Skin of body (tissue), 3 donors: ENCODE measurements at places on chromosomes 7 and 10. TPM values are rescaled to one million over a fixed set of nuclear protein-coding genes. Genes with fewer than 3 reads are reported as not detected.

GRCh38 chr7:99195867-99196266, 12.0 kb downstream of the KPNA7 start:
- DNase-seq, result no peak

DNA sequence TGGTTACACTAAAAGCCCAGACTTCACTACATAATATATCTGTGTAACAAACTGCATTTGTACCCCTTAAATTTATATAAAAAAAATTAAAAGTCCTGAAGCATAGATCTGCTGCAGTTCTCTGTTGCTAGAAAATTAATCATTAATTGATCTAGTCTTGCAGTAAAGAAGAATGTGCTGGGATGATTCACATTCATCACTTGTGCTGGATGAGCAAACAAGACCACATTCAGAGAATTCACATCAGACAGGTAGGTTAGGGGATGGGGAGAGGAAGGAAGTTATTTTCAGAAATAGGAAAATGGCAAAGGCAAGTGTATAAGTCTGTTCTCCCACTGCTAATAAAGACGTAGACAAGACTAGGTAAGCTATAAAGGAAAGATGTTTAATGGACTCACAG, 1019.0 kb downstream of the KCNMA1 start:
- no peak for DNase-seq

- no peak for DNase-seq
Observed at GRCh38 chr7:20799566-20800366, 13.1 kb upstream of the SP8 start.

GRCh38 chr10:17914169-17915045, 37.3 kb upstream of the SLC39A12 start:
- DNase-seq, result no peak

GRCh38 chr7:111292026-111292470, 201.1 kb downstream of the LRRN3 start:
- no peak for DNase-seq

- DNase-seq, result no peak
Observed at GRCh38 chr10:458421-458851, 231.0 kb downstream of the DIP2C start.

DNA sequence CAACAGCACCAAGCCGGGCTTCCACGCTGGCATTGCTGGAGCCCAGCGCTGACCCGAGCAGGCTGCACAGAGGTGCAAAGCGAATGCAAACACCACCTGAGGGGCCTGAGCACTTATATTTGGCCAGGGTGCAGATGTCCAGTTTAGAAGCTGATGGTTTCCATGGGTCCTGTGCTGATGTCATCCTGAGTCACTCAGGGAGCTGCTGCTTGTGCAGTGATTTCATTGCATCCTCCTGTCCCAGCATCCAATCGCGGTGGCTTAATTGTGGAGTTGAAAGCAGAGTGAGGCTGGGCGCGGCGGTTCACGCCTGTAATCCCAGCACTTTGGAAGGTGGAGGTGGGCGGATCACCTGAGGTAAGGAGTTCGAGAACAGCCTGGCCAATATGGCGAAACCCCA, 410.2 kb upstream of the KLF6 start:
- DNase-seq, result no peak

- no peak for DNase-seq
Observed at GRCh38 chr7:1890289-1891235, 220.5 kb downstream of the ELFN1 start.

- DNase-seq, result no peak
Observed at GRCh38 chr7:102024005-102024768, 206.8 kb downstream of the CUX1 start.

DNA sequence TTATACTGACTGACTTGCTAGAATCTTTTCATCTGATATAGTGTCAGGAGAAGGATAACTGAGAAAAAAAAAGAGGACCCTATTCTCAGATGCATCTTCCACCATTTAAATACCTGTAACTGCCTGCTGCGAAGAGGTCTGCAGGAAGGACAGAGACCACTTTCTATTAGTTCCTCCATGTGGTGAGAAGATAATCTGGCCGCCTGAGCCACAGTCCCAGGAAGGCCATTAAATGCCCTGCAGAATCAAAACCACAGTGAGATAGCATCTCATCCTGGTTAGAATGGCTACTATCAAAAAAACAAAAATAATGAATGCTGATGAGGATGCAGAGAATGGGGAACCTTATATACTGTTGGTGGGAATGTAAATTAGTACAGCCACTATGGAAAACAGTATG, 19.9 kb upstream of the IFIT1B start:
- DNase-seq, result no peak

- peak; percentile 85 for DNase-seq
Observed at GRCh38 chr10:72250666-72251065, 23.1 kb upstream of the DDIT4 start.

- no peak for DNase-seq
Observed at GRCh38 chr7:134632937-134633540, 13.6 kb upstream of the BPGM start.

- DNase-seq, result no peak
Observed at GRCh38 chr10:94000638-94001415, 7.1 kb downstream of the PLCE1 start.

MMP21 gene
- total RNA-seq, result 0.20 TPM

SPDYE6 gene
- total RNA-seq, result not detected
